GM10248 (cell line): ENCODE measurements at places on chromosomes 11 and 22.

DNA sequence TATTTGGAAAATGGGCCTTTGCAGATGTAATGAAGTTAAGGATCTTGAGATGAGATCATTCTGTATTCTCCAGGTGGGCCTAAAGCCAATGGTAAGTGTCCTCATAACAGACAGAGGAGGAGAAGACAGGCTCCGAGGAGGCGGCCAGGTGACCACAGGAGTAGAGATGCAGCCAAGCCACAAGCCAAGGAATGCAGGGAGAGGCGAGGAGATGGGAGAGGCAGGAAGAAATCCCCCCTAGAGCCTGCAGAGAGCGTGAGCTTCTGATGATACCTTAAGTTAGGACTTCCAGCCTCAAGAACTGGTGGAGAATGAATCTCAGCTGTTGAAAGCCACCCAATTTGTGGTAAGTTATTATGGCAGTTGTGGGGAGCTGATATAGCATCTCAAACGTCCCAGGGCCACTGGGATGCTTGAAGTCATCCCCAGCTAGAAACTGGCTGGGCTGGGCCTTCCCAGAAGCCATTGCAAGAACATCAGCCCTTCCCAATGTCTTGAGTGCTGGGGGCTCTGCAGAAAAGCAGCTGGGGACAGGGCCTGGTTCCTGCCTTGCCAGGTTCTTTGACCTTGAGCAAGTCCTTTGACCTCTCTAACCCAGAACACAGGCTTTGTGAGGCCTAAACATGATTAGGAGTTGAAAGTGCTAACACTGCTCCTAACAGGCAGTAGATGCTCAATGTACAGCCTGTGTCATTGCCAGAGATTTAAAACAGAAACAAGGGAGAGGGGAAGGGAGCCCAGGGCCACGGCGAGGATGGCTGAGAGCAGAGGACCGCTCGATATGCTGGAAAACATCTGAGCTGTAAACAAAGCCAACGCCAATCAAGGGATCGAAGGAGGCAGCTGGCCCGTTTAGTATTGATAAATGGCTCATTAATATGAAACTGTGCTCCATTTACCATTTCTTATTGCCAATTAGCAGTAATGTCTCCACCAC is 632.3 kb downstream of the TBC1D22A start:
- DNase-seq: no peak

GRCh38 chr11:130024361-130024760 is 21.7 kb upstream of the PRDM10 start:
- no peak for DNase-seq

- no peak for DNase-seq
Observed at GRCh38 chr11:19886498-19886897, 173.9 kb downstream of the NAV2 start.

DNA sequence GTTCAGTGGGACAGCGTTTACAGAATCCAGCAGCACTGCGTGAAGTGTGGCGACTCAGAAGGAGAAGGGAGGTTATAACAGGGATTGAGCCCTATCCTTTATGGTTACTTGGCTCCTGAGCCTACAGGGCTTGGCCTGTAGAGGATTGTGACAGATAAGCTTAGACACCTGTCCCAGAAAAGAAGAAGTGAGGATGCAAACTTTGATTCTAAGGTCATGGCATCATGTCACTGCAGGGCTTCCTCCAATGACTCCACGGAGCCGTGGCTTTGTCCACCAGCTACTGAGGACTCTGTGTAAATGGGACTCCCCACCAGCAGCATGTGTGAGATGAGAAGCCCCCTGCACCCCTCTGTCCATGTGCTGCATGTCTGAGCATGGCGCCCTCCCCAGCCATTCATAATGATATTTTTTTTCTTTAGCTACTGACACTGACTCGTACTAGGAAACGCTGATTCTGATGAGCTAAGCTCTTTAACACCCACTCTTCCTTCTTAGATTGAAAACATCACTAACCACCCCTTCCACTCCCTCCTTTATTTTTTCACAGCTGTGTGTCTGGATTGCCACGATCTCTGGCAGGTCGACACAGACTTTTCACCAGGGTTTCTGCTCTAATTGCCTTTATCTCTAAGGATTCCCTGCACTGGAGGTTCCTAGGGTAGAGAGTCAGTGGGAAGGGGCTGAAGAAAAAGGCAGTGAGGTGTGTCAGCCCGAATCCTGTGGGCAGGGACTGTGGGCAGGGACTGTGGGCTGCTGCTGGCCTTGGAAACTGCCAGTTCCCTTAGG is 65.5 kb upstream of the TTC12 start:
- DNase-seq: no peak

- DNase-seq: no peak
Observed at GRCh38 chr11:15747671-15748070, 608.7 kb downstream of the SOX6 start.

GRCh38 chr11:44624761-44625221 is 59.3 kb downstream of the CD82 start:
- DNase-seq: peak; percentile 9

GRCh38 chr22:49263101-49263500 is 564.6 kb downstream of the BRD1 start:
- DNase-seq: no peak

DNA sequence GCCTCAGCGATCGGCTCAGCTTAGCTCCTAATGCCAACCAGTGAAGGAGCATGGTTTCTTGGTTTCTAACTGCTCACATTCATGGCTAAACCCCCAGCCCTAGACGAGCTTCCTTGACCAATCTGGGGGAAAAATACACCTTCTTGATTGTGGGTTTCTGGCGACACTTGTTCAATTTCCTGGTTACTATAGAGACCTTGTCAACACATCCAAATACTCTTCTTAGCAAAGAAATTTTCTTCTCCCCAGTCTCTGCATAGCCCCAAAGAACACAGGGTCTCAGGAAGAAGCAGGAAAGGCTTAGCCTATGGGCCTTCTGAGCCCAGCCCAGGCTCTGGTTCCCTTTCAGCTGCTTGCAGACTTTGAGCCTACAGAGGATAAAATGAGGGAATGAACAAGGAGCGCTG is 88.5 kb upstream of the SYT13 start:
- no peak for DNase-seq

DNA sequence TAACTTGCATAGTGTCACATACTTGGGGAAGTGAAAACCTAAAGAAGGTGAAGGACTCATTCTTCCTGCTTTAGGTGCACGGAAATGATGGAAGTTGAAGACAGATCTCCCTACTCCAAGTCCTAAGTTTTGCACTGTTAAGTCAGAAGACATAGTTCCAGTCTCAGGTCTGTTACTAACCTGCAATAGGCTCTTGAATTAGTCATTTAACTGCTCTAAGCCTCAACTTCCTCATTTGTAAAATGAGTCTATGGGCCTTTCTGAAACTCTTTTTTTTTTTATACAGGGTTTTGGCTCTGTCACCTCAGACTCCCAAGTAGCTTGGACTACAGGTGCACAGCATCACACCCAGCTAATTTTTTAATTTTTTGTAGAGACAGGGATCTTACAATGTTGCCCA is 30.8 kb upstream of the POU2AF1 start:
- peak; percentile 52 for DNase-seq

GRCh38 chr11:33735271-33736147 is 714 bp downstream of the CD59 start:
- peak; percentile 73 for DNase-seq

- no peak for DNase-seq
Observed at GRCh38 chr22:30989474-30989873, 20.4 kb downstream of the TUG1 start.

DNA sequence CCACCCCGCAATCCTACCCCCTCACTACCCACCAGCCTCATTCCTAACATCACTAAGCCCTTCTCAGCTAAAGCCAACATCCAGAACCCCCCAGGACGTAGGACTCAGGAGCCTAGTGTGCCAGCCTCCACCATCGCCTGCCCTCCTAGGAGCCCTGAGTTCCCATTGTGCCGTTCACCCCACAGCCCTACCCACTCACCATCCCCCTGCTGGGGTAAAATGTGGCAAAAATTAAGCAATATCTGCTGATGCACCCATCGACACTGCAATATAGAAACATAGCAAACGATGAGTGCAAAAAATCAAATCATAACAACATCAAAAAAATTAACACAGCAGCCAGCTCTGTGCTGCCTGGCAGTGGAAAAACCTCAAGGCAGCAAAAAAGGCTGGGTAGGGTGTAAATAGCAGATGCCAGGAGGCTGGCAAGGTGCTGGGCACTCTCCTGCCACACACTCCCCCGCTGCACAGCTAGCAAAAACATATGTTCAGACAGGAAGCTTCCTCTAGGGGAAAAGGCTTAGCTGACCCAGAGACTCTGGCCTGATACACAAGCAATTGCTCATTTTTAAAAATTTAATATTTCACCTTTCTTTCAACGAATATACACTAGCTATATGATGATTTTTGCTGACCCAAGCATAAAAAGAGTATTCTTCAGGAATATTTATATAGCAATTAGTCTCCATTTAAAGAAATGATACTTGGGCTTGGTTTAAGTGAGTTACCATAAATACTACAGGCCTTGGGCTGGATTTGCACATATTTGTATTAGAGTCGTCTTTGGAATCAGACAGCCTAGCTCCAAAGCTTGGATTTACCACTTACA is 33.8 kb downstream of the PRDM10 start:
- DNase-seq: no peak

- no peak for DNase-seq
Observed at GRCh38 chr11:70717936-70718595, 319.7 kb downstream of the CTTN start.

- DNase-seq: no peak
Observed at GRCh38 chr22:37151401-37151800, 1.7 kb upstream of the IL2RB start.

DNA sequence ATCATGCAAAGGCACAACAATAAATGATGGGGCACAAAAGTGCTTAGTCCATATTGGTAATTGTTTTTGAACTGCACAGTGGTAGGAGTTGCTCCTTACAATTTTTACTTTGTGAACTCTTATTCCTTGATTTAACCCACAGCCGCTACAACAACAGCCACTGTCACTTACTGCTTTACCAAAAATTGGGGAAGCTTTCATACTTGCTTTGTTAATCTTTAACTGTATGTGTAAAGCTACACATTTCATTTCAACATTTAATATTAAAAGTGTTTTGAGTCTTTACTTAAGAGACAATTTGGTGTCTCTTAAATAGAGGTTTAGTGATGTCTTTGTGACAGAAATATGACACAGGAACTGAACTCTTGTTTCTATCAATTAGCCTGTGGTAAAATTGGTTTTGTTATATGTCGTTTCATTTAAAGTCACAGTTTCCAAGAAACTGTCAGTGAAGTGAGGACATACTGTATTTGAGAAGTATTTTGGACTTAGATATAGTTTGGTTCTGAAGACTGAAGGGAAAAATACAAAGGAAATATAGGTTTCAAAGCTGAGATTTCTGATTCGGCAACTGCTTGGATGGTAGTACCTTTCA is 6.5 kb upstream of the IL18BP start:
- no peak for DNase-seq

- DNase-seq: no peak
Observed at GRCh38 chr11:126870021-126870420, 130.5 kb downstream of the KIRREL3 start.

- DNase-seq: no peak
Observed at GRCh38 chr22:25898707-25899365, 156.8 kb downstream of the MYO18B start.

- DNase-seq: no peak
Observed at GRCh38 chr11:19526119-19526518, 186.5 kb upstream of the NAV2 start.

- no peak for DNase-seq
Observed at GRCh38 chr11:66851239-66851596, 5.6 kb upstream of the LRFN4 start.

DNA sequence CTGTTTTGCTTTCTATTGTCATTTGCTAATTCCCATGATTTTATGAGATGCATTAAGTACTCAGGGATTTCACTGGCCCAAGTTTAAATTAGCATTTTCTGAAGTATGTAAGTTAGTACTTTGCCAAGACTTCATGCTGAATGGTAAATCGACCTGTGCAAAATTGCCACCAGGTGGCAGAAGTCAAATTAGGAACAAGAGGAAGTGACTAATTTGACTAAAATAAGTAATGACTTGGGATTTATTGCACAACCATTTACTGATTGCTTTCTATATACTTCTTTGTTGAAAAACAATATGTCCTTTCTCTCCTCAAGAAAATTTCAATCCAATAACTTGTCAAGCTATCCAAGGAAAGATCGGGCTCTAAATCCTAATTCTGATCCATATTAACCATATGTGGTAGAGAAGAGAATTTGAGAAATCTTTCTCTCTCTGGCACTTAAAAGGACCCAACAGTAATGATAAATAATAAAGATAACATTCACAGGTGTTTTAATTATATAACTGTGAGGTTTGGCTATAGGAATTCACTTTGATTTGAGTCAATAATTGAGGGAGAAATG is 253.7 kb upstream of the CHORDC1 start:
- DNase-seq: no peak

DNA sequence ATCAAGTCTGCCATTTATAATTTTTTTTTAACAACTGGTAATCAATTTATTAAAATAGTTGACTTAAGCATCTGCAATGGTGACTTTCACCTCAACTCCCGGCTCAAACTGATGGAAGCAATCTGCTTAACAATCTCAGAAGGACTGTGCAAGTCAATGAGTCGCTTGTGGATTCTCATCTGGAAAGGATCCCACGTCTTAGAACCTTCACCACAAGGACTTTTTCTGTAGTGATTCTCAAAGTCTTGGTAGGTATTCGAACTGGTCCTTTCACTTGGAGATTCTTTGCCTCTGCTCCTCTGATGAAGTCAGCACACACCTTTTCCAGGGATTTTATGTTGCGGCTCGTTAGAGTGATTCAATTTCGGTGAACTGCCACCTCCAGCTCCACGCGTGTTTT is 7.3 kb downstream of the RSF1 start:
- DNase-seq: no peak

DNA sequence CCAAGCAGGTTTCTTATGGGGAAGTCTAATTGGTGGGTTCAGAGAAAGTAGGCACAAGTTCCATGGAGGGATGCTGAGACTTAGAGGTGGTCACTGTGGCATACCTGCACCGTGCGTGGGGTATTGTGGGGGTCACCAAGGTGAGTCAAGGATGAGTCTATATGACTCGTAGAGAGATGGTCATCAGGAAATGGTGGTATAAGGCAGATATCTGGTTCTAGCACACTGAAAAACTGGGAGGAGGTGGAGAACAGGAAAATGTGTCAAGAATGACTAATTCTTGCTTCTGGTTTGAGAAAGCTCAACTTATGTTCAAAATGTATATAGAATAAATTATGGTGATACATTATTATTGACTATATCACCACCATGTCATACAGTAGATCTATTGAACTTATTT is 258.1 kb downstream of the RAB38 start:
- no peak for DNase-seq

DNA sequence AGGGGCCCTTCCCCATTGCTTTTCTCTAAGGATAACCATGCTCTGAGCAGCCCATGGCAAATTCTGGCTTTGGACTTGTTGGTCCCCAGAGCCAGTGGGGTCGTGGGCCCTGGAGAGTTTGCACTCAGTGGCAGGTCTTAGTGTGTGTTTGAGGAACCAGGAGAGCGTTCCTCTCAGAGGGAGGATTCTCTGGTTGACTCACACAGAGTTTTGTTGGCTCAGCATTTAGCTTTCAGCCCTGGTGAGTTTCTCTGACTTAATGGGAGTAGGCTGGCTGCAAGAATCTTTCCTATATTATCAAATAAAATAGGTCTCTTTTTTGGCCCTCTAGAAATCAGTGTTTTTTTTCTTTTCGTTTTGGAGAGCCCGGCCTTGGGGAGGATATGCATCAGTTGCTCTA is 20.9 kb downstream of the ST14 start:
- DNase-seq: peak; percentile 61
